ENCODE measurements at places on chromosomes 6 and 20.

- DNase-seq: no peak
Observed at GRCh38 chr6:100240798-100241197, 223.9 kb downstream of the SIM1 start.

DNA sequence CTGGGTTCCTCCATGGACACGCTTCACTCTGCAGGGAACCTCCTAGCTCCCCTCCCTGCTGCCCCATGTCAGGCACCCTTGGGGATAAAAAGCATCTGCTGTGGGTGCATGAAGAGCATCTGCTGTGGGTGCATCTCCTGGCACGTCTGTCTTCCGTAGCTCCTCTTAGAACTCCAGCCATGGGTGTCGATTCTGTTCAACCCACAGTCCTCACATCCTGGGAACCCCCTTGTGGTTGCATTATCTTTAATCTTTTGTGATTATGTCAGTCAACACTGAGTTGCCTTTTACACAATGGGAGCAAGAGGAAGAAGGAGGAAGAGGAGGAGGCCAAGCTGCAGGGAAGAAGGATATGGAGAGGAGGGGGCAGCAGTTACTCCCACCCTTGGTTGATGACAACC lies 24.1 kb upstream of the CCR6 start:
- no peak for DNase-seq

GRCh38 chr6:56349194-56349593 lies 101.8 kb upstream of the COL21A1 start:
- no peak for DNase-seq

DNA sequence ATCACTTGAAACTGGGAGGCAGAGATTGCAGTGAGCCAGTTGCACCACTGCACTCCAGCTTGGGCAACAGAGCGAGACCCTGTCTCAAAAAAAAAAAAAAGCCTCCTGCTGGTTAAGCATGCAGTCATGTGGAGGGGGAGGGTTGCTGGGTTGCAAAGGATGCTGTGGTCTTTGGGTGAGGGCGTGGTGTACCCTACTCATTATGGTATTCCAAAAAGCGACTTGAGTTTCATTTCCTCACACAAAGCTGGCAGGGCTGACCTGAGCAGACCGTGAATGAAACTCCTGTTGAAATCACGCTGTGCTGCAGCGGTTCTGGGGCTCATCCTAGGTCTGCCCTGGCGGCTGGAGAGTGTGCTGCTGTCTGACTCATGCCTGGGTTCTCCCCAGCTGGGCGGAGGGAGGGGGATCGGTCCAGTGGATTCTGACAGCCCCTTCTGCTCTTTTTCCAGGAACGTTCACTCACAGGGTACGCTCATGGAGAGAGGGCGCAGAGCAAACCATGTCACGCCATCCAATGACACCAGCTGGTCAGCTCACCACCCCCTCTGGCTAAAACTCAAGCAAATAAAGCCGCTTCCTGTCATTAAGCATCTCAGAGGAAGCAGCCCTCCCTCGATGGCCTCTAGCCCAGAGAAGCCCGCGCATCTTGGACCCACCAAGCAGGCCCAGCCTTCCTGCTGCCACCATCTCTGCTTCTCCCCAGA lies 166.2 kb downstream of the SCML4 start:
- peak; percentile 15 for DNase-seq

DNA sequence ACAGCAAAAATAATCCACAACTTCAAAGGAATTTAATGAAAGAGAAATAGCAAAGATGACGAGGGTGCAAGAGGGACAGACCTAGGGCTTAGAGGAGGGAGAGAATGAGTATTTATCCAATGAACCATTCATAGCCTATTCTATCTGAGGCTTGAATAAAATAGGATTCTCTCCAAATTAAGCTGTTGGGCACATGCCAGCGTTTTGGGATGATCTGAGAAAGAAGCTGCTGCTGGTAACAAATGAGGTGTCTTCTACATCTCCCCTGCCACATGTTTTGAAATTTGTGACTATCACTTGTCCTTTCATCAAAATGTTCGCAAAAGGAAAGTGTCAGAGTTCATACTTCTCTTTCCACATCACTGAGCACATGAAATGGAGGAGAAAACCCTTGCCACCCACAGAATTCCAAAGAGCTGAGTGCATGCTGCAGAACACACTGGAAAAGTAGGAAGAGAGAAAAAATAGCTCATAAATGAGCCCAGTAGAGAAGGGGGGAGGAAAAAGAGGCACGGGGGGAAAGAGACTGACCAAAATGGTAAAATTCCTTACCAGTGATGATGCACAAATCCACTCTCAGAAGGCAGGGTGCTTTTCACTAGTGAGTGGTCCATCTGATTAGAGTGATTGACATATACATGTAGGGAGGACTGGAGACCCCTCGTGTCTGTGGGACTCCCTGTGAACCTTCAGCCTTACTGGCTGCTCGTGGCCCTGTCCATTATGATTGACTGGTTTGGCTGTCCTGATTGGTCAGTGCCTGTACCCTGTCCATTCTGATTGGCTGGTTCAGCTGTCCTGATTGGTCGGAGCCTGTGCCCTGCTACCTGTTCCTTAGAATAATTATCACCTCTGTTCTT lies 180.5 kb downstream of the OGFRL1 start:
- no peak for DNase-seq

DNA sequence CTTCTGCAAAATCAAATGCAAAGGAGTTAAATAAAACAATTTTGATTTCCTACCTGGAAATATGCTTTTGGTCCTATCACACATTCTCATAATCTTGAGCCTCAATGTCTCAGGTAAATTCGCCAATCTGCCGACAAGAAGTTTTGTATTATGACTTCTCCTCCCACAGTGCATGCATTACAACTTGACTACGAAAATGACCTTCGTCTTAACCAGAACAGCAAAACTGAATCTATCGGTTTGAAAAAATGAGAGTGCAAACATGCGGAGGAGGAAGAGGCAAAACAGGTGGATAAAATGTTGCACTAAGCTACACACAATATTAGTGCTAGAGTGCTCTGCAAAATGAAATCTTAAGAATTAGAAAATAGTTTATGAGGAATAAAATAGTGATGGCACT lies 43.4 kb downstream of the HIVEP2 start:
- no peak for DNase-seq

GRCh38 chr6:46832816-46833215 lies 39.6 kb downstream of the MEP1A start:
- no peak for DNase-seq

GRCh38 chr6:43092635-43093034 lies 16.5 kb downstream of the PTK7 start:
- DNase-seq: no peak

- DNase-seq: no peak
Observed at GRCh38 chr6:14858808-14859207, 387.1 kb upstream of the JARID2 start.

GRCh38 chr6:18500921-18501662 lies 113.9 kb downstream of the RNF144B start:
- DNase-seq: no peak

DNA sequence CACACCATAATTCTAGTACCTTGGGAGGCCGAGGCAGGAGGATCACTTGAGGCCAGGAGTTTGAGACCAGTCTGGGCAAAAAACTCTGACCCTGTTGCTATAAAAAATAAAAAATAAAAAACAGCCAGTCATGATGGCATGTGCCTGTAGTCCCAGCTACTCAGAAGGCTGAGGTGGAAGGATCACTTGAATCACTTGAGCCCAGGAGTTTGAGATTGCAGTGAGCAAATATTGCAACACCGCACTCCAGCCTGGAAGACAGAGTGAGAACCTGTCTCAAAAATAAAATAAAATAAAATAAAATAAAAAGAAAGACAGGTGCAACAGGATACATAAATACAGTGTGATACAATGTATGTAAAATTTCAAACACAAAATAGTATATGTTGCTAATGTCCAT lies 154.5 kb downstream of the OTOR start:
- DNase-seq: no peak

DNA sequence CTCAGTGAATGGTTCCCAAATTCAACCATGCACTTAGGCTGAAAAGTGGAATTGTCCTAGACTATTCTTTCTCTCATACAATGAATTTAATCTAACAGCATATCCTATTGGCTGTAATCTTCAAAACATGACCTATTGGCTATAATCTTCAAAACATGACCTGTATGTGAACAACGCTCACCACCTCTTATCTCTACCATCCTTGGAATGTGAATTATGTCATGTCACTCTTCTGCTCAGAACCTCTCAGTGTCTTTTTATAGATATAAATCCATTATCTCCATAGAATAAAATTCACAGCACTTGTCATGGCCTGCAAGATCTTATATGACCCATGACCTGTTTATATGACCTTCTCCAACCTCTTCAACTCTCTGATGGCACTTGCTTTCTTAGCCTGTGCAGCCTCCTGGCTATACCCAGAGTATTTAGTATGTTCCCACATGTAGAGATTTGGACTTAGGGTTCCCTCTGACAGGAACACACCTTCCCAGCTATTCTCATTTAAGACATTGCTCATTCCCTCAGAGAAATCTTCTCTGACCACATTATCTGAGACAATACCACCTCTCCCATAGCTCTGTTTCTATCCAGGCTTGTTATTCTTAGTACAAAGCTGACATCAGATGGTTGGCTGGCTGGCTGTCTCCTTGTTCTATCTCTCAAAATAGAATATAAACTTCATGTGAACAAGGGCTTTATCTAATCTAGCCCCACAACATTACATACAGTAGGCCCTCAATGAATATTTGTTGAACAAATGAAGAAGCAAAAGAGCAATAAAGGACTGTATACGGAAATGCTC lies 275.0 kb upstream of the PREP start:
- no peak for DNase-seq

DNA sequence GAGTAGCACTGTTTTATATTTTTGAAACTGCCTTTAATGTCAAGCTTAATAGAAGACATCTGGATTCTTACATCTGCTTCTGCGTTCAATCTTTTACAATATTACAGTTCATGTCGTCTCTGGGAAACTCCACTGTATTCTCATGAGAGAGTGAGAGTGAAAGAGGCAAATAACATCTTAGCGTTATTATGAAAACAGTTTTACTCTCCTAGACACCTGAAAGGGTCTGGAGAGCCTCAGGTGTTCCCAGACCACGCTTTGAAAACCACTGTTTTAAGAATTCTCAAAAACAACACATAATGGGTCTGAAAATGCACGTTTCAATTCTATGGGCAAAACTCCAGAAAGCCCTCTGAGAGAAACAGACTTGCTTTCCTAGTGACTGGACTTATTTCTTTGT lies 63.3 kb downstream of the ARHGAP18 start:
- DNase-seq: no peak

DNA sequence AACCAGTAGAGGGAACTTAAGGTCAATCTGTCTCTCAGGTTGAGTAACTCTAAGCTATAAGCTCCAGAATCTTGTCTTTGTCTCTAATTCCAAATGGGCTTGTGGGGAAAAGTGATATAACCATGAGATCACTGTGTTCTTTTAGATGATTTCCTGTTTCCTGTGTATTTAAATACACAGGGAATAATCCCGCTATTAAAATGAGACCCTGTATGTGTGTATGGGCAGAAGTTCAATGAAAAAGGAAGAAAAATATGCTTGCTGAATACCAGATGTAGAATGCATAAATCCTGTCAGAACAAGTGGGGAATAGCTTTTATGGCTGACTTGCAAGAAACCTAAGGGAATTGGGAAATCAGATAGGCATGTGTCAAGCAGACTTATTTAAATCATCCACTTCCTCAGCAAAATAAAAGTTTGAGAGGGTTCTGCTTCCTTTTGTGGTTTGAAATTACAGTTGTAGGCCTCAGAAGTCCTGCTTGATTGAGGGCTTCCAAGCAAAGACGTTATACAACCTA lies 164.7 kb upstream of the PDE7B start:
- DNase-seq: no peak

DNA sequence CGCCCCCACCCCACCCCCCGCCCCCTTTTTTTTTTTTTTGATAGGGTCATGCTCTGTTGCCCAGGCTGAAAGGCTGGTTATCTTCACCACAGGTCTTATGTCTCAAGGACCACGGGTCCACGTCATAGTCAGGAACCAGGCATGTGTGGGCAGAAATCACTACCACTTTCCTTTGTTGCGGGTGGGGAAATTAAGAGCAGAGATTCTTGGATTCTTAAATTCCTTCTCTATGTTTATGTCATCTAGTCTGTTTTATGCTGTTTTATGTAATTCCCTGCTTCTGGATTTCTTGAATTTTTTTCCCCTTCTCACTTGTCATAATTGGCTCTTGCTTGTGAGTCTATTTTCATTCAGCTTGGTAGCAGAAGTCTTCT lies 25.8 kb upstream of the PLCG1 start:
- no peak for DNase-seq

GRCh38 chr6:45667300-45667699 lies 289.6 kb upstream of the SUPT3H start:
- no peak for DNase-seq

DNA sequence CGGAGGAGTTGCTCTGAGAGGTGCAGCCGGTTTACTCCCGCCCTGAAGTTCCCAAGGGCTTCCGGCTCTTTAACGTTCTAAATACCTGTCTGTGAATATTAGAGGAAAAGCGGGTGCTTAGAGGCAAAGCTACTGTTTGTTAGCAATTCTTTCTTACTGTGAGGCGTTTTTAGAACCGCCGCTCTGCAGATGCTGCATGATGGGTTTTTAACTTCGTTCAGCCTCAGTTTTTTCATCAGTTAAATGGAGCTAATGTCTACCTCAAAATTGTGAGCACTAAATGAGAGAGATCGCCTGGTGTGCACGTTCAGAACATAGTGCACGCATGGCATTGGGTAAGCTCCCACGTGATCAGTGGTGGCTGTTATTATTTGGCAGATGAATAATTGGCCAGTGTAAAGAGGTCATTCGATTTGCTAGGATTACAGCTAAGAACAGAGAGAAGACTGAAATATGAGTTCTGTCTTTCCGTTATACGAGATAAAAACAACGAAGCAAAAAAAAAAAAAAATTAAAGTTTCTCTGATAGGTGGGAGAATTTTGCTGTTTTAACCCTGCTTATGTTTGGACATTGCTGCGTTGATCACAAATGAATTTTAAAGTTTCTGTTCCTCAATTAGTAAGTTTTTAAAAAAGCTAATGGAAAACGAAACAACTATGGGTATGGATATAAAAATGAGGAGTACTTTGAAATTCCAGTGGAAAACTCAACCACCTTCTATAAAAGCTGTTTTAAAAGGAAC lies 660 bp upstream of the TFB1M start:
- no peak for DNase-seq

DNA sequence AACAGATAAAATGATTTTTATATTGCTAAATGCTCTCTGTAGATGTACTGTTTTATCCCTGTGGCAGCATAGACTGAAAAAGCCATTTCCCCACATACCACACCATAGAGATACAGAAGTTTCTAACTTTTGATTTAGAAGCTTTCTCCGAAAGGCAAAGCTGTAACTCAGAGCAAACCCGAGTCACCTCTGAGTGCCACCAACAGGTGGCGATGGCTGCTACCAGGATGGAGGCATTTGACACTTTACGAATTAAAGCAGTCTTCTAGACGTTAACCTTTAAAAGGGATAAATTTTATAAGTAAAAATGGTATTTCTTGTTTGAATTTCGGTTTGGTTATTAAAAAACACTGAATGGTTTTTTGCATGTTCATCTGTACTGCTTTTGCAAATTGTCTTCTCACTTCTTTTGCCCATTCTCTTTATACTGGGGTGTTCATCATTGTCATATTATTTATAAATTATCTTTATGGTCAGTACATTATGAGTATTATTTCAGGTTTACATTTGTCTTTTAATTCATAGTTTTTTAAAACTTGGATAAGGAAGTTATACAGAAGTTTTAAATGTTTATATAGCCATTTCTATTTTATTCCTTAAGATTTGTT lies 201.0 kb upstream of the CEP162 start:
- no peak for DNase-seq
